Stimulated activated CD8-positive, alpha-beta memory T cell treated with anti-CD3 and anti-CD28 coated beads, Interleukin-15, amount 100 ng/mL, for 4 hours (primary cell): ENCODE measurements at places on chromosomes 16 and 17.

DNA sequence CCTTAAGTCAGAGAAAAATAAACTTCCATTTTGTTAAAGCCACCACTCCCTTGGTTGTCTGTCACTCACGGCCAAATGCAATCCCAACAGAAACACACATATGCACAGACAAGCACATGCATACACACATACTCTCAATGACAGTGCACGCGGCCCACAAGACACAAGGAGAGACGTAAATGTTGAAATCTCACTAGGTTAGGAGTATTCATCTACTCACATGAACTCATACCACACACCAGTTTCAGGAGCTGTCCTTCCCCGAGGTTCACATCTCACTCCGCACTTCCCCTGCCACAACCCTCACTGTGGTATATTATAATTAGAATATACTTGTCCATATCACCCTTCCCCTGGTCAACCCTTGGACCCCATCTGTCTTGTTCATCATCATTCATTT, 30.5 kb upstream of the CRYBA1 start:
- DNase-seq, result no peak

GRCh38 chr17:57542510-57542909, 202.6 kb downstream of the CCDC182 start:
- no peak for DNase-seq

- no peak for DNase-seq
Measured at GRCh38 chr17:40457964-40458791, 14.9 kb downstream of the IGFBP4 start.

DNA sequence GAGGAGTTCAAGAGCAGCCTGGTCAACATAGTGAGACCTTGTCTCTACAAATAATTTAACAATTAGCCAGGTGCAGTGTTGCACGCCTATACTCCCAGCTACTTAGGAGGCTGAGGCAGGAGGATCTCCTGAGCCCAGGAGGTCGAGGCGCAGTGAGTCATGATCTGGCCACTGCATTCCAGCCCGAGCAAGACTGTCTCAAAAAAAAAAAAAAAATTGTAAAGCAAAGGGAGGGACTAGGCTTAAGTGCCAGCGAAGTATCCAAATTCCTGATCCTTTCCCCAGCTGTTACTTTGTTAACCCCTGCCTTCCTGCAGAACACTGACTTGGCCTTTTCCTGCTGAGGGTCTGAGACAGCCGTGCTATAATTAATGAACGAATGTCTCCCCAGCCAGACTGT, 2.7 kb downstream of the GDPD3 start:
- no peak for DNase-seq

DNA sequence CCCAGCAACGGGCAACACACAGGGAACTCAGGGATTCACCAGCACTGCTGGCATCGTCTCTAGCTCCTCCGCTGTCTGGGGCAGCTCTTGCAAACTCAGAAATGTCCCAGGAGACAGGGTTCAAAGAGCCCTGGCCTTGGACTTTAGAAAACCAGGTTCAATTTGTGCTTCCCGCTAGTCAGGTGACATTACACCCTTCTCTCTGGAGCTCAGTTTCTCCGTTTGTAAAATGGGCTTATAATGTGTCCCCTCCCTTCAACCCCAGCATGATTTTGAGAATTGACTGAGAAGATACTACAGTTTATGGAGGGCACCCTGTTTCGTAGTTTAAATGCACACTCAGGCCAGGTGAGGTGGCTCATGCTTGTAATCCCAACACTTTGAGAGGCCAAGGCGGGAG, 1.9 kb upstream of the MYCBPAP start:
- DNase-seq, result no peak

DNA sequence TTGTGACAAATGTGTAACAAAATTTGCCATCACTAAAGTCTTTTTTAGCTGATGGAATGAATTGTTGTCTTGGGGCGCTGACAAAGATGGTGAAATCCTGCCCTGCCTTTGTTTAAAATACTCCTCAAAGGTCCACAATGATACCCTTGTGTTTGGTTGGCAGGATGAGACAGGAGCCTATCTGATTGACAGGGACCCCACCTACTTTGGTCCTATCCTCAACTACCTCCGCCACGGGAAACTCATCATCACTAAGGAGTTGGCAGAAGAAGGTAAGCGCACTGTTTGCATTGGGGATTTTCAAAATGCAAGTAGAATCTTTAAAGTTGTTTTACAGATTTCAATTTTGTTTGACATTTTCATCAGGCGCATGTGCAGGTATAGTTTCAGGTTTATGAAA, 2.0 kb downstream of the KCTD2 start:
- DNase-seq, result no peak

- DNase-seq, result no peak
Measured at GRCh38 chr16:64398793-64399192, 723.1 kb downstream of the CDH11 start.

DNA sequence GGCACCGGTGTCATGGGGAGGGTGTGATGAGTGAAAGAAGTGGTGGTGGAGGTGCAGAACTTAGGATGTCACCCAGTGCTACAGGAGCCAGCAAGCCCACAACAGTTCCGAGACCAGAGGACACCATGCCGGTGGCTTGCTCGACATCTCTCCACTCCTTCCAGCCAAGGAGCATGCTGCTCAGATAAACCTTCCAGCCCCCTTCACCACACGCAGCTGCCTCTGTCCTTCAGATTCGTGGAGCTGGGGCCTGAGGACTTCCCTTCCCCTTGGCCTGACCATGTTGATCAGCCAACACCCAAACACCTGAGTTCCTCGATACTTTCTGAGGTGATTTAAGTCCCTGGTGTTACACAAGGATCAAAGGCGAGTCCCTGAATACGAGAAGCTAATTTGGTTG, 188.8 kb upstream of the FOXF1 start:
- no peak for DNase-seq

GRCh38 chr17:66549731-66550207, 247.4 kb downstream of the PRKCA start:
- DNase-seq, result no peak

GRCh38 chr16:86050591-86051367, 151.8 kb downstream of the IRF8 start:
- no peak for DNase-seq

- no peak for DNase-seq
Measured at GRCh38 chr16:66908116-66908515, 10.6 kb downstream of the CDH16 start.

DNA sequence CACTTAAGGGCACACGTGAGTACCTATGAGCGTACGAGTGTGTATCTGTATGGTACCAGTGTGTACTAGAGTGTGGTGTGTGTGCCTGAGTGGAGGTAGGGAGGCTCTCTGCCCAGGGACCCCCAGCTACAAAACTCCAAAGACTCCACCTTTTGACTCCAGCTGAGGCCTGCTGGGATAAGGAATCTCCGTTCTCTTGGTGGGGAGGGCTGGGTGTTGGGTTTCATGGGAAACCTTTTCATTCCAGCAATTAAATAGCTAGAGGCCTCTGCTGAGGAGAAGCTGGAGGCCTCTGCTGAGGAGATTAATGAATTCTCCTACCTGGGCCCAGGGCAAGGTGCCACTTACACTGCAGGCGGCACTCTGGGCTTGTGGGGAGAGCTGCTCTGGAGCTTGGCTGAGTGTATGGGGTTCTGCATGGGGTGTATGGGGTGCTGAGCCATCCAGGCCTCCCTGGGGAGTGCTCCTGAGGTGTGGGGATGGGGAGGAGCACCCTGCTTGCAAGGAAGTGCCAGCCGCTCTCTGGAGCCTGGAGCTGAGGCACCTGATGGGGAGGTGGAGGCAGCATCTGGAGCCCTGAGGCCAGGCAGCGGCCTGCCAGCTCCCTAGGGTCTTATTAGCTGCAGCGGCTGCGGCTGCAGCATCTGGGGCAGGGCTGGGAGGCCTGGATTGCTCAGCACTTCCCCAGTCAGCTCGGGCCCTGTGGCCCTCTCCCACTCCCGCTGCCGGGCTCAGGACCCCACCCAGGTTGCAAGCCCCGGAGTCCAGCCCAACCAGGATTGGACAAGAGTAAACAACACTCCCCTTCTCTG, 4.6 kb downstream of the ANKRD13B start:
- no peak for DNase-seq
